Stimulated activated CD8-positive, alpha-beta memory T cell treated with anti-CD3 and anti-CD28 coated beads, Interleukin-7, amount 100 ng/mL, for 4 hours (primary cell): ENCODE measurements at places on chromosomes 2 and 18.

- no peak for DNase-seq
Measured at GRCh38 chr2:170669909-170670308, 45.2 kb upstream of the SP5 start.

- no peak for DNase-seq
Measured at GRCh38 chr18:63410792-63411191, 11.5 kb downstream of the VPS4B start.

DNA sequence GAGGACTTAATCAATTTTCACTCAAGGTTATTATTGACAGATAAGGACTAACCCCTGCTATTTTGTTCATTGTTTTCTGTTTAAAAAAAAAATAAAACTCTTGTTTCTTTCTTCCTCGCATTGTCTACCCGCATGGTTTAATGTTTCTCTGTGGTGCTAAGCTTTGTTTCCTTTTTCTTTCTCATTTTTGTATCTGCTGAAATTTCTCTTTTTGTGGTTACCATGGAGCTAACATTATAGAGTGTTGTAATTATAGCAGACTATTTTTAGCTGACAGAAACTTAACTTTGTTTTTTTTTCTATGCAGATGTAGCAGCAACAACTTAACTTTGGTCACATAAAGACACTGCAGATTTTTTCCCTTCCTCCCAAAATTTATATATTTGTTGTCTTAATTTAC, 43.1 kb upstream of the CHN1 start:
- DNase-seq = no peak

DNA sequence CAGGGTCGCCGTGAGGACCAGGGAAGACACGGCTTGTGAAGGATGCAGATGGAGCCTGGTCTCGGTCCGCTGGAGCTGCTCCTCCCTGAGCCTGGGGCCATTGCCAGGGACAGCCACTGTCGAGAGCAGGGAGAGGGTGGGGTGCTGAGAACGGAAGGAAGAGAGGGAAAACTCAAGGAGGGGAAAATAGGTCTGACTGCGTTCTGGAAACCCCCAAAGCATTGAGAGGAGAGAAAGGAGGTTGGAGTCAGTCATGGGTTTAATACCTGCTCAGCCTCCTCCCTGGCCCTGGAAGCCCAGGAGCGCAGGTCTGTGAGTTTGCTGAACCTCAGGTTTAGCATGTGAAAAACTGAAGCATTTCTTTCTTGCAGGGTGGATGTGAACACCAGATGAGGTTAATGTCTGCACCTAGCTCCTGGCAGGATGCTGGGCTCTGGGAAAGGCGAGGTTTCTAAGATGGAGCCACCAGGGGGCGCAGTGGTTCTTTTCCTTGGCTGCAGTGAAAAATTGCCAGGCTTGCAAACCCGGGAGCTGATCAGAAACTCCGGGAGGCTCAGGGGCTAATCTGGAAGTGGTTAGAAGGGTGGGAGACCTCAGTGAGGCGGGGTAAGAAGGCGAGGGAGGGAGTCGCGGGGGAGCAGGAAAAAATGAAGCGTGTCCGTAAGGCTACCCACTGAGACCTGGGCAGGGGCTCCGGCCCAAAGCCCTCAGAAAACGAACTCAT, 33.6 kb upstream of the RNF149 start:
- DNase-seq = peak; percentile 43

DNA sequence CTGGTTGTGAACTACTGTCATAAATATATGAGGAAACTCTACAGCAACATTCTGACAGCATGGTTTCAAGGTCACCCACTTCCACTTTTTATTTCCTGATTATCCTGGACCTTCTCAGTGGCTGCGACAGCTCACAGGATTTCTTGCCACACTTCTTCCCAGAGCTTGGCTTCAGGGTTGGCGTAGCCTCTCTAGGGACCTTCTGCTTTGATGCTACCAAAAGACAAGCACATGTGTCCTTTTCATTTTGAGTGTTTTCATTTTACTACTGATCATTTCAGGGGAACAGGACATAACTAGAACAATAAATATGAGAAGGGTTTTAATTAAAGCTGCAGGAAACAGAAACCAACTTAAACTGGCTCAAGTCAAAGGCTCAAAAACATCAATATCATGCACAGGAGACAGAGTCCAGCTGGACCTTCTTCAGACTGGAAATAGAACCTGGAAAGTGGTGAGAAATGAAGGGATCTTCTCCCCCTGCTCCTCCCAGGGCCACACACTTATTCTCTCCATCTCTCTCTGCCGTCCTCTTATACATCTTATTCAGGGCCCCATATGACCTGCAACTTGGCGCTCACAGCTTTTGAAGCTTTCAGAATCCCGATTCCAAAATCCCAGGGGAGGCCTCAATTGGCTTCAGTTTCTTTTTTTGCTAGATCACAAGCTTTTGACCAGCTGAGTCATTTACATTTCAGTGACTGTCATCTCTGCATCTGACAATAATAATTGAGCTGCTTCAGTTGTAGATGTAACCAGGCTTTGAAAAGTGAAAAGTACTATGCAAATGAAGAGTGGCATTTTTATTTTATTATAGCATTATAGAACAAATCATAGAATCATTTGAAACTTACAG, 9.7 kb downstream of the VIT start:
- no peak for DNase-seq

- DNase-seq = no peak
Measured at GRCh38 chr2:98608962-98609604, 694 bp downstream of the UNC50 start.

GRCh38 chr18:8548186-8548585, 61.1 kb upstream of the RAB12 start:
- DNase-seq = no peak

DNA sequence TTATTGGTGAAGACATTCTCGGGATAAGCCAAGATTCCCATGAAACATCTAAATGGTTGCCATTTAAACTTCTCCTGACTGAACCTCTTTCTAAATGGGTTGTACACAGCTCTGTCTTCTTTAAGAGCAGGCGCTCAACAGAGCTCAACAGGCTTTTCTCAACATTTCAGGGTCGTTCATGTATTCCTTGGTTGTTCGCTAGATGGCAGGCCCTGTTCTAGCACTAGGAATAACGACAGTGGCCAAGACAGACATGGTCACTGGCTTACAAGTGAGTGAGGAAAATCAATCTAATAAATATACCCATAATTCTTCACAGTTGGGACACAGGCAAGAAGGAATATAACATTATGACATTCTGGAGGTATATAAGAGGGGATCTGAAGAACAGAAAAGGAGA, 154.5 kb downstream of the SMAD2 start:
- DNase-seq = no peak

GRCh38 chr2:11796190-11797171, 50.0 kb downstream of the LPIN1 start:
- no peak for DNase-seq

- no peak for DNase-seq
Measured at GRCh38 chr2:188380280-188380679, 88.6 kb downstream of the GULP1 start.

DNA sequence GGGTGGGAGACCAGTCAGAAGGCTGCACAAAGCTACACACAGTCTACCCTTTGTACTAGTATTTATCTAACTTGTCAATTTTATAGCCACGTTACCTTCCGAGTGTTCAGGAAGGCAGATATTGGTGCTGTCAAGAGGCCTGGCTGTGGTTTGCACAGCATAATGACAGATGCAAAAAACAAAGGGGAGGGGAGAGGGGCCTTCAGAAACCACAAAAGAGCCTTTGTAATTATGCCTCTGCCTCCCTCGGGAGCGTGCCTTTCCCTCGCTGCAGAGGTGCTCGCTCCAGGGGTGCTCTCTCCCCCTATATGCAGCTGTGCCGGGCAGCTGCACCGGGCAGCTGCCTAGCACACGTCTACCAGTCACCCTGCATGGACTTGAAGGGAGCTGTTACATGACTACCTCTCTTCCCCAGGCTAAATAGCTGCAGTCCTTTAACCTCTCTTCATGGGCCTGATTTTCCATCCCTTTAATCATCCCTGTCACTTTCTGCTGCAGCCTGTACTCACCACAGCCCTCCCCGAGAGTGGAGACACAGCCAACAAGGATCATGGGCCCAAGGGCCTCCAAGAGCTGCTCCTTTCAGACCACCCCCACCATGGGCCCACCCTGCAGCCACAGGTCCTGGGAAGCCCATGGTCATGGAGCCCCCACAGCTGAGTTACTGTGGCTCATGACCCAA, 168.4 kb upstream of the PKDCC start:
- DNase-seq = no peak

- no peak for DNase-seq
Measured at GRCh38 chr2:233365861-233366520, 11.7 kb downstream of the DGKD start.

- no peak for DNase-seq
Measured at GRCh38 chr18:36396190-36396589, 98.7 kb downstream of the FHOD3 start.

GRCh38 chr2:42049221-42050009, 1.6 kb downstream of the PKDCC start:
- no peak for DNase-seq

- DNase-seq = no peak
Measured at GRCh38 chr2:88331239-88331638, 121.3 kb downstream of the FOXI3 start.

GRCh38 chr2:127814677-127815076, 3.7 kb upstream of the WDR33 start:
- DNase-seq = no peak

GRCh38 chr18:36200354-36200771, 13.1 kb downstream of the MOCOS start:
- DNase-seq = no peak

- DNase-seq = no peak
Measured at GRCh38 chr2:148006249-148007007, 14.1 kb downstream of the ORC4 start.

DNA sequence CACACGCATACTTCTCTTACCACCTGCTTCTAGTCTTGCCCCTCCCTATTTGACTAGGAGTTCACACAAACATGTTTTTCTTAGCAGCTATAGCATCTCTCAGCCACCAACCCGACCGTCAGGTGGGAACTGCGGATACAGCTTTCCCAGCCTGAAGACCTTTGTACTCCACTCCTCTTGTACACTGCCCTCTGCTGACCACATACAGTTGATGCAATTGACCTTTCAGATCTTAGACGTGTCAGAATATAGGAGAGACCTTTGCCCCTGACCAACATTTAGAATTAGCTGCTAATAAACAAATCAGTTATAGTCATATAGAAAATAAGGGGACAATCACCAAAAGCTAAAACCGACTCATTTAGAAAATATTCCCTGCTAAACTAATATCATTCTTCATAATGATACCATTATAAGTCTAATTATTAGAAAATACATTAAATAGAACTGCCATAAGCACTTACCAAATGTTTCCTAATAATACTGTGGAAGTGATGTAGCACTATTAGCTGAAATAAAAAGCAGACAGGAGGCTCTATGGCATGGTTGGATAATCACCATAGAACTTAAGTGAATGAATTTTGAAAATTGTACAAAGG, 208.4 kb downstream of the RAD51AP2 start:
- DNase-seq = no peak

DNA sequence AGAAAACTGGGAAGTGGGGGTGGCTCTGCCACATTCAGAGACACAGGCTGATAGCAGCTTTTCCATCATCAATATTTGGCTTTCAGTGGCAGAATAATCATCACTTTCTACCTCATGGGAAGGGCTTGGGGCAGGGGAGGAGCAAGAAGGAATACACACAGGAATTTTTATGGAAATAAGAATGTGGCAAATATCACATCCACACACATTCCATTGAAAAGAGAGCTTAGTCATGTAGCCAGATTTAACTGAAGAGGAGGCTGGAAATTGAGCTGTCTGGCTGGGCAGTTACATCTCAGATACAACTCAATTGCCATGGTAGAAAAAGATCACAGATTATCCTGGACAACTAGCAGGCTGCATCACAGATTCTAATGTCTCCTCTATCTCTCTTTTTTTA, 1474.0 kb upstream of the ACVR2A start:
- no peak for DNase-seq

- no peak for DNase-seq
Measured at GRCh38 chr18:11689669-11690565, 853 bp downstream of the GNAL start.

DNA sequence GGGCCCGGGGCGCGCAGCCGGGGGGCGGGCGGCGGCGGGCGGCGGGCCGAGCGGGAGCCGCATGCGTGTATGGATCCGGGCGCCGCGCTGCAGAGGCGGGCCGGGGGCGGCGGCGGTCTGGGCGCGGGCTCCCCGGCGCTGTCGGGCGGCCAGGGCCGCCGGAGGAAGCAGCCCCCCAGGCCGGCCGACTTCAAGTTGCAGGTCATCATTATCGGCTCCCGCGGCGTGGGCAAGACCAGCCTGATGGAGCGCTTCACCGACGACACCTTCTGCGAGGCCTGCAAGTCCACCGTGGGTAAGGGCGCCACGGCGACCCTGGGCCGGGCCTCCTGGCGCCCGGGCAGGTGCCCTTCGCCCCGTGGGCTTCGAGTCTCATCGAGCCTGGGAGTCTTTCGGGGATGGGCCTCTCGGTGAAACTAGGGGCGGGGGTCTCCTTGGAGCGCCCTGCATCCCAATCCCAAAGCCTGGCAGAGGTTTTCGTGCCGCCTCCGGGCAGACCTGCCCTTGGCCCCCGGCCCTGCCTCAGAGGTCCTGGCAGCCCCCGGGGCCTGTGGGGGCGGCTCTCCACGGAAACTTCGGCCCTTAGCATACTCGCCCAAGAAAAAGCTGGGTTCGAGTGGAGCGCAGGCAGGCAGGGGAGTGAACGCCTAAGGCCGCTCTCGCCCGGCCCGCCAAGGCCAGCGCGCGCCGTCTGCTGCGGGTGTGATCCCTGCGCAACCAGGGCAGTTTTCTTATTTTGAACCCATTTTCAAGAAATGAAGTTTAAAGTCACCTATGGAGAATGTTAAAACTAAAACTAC, 622 bp downstream of the RAB12 start:
- no peak for DNase-seq

DNA sequence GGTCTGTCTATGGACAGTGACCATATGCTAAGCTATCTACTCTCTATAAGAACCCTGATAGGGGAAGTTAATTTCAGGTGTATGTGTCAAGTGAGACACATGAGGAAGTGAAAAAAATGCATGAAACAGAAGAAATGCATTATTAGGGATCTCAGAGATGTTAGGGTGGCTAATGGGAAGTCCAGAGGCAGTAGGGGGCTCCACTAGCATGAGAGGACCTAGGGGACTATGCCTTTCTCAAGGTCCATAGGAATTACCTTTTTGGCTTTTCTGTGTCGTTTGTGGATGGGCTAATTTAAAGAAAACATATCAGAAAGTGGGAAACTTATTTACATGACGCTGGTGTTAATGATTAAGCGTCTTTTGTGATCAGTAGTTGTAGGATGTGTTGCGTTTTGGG, 1653.2 kb downstream of the DPP10 start:
- DNase-seq = no peak

- no peak for DNase-seq
Measured at GRCh38 chr2:78127424-78127823, 605.2 kb upstream of the LRRTM4 start.

- no peak for DNase-seq
Measured at GRCh38 chr2:128305555-128306080, 13.1 kb downstream of the HS6ST1 start.

GRCh38 chr2:23423062-23423872, 38.3 kb downstream of the KLHL29 start:
- DNase-seq = no peak

GRCh38 chr18:76386071-76386470, 109.0 kb downstream of the ZNF516 start:
- DNase-seq = no peak

- peak; percentile 39 for DNase-seq
Measured at GRCh38 chr2:233350708-233351107, 3.6 kb upstream of the DGKD start.
